Mucosa of descending colon (tissue), 3 donors: ENCODE measurements at places on chromosomes 5 and 9. TPM values are rescaled to one million over a fixed set of nuclear protein-coding genes. Genes with fewer than 3 reads are reported as not detected.

DNA sequence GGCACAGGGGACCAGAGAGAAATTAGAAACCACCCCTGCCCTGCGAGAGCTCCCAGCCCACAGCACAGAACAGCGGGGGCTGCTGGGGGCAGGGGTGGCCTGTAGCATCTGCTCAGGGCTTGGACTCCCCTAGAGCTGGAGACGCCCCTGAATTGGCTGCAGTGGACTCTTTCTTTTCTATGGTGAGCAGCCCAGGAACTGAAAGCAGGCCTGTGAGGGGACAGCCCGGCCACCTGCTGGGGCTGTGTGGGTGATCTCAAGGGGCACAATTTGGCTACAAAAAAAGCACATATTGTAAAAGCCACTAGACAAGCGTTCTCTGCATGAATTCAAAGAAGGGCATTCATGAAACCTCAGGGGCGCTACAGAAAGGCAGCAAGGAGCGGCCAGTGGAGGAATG is 57.5 kb upstream of the ICE1 start:
- no peak for DNase-seq

Gene STPG3
- total RNA-seq: not detected

DNA sequence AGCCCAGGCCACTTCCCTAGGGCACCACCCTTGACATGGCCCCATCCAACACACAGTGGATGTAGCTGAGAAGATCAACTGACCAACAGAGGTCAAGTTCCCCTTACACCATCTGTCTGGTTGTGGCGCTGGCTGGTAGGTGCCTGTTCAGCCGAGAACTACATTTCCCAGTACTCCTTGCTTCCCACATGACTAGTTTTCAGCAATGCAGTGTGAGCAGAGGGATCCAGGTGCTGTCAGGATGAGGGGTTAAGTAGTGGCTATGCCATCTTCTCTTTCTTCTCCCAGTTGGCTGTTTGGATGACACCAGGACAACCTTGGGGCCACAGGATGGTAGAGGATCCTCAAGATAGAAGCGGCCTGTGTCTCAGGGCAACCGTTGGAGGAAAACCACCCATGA is 48.6 kb upstream of the SH3PXD2B start:
- no peak for DNase-seq

DNA sequence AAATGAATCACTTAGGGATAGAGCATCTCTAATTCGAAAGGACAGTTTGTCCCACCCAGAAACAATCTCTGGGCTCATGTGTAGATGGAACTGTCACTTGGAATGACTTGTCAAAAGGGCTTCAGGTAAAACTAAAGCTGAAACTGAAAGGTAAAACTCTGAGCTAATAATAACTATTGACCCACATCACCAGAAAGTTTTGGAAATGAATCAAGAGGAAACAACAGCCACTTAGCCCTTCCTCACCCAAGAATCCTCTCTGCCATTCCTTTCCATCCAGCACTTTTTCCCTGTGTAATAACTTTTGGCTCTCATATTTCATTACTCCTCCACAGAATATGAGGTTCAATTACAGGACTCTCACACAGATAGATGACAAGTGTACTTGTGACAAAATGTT is 14.0 kb upstream of the GLRX start:
- no peak for DNase-seq

Gene ORM1
- total RNA-seq: not detected

DNA sequence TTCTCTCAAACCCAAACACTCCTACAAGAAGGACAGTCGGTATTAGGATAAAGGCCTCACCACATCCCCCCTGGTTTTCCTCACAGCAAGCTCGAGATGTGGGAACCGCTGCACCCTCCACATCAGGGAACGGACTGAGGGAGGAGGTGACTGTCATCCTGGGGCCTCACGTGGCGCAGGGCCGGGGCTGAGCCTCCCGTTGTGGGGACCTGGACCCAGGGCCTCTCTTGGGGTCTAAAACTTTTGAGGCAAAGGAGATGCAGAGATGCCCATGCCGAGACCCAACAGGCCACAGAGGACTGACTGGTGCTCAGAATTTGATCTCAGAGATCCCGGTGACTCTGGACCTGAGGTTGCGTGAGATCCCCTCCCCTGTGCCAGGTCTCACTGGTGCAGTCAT is 72.7 kb downstream of the MRPL36 start:
- no peak for DNase-seq

- DNase-seq: no peak
Observed at GRCh38 chr9:128271112-128271511, 4.7 kb downstream of the GOLGA2 start.

DNA sequence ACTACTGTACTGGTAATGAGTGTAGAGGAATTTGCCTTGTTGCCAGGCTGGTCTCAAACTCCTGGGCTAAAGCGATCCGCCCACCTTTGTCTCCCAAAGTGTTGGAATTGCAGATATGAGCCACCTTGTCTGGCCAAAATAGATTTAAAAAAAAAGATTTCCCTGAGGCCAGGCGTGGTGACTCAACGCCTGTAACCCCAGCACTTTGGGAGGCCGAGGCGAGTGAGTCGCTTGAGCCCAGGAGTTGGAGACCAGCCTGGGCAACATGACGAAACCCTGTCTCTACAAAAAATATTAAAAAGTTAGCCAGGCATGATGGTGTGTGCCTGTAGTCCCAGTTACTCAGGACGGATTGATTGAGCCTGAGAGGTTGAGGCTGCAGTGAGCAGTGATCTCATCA is 62.5 kb downstream of the IPO11 start:
- DNase-seq: no peak

GRCh38 chr9:16278326-16278999 is 592.0 kb downstream of the BNC2 start:
- no peak for DNase-seq

GRCh38 chr5:38845526-38846378 is at the start of gene OSMR:
Gene OSMR, plus strand, starts transcription at chr5:38846012. Its CDS starts 23,033 bp downstream, at chr5:38869045.
- peak; percentile 64 for DNase-seq

DNA sequence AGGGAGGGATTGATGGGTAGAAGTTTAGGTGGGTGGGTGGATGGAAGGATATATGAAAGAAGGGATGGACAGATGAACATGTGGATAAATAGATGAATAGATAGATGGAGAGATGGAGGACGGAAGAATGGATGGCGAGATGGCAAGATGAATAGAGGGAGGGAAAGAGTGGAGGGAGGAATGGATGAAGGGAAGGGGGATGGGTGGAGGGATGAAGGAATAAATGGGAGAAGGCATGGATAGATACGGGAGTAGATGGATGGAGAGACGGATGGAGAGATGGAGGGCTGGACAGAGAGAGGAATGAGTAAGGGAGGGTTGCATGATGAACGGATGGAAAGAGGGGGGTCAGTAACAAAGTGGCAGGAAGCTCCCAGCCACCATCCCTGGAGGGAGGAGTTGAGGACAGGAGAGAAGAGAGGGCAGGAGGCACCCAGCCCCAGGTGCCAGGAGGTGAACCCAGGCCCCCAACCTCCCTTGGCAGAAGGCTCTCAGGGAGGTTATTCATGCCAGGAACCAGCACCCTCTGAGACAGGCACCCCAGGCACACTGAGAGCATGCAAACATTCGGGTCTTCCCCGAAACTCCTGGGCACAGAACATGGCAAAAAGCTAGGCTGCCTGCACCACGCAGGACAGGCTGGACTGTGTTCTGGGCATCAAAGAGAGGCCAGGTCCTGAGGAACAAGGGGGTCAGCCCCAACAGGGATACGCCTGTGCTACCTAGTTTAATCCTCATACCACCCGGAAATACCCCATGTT is 9.1 kb downstream of the SARDH start:
- no peak for DNase-seq

GRCh38 chr9:128127990-128128835 is 684 bp upstream of the PTGES2 start:
- DNase-seq: peak; percentile 91

DNA sequence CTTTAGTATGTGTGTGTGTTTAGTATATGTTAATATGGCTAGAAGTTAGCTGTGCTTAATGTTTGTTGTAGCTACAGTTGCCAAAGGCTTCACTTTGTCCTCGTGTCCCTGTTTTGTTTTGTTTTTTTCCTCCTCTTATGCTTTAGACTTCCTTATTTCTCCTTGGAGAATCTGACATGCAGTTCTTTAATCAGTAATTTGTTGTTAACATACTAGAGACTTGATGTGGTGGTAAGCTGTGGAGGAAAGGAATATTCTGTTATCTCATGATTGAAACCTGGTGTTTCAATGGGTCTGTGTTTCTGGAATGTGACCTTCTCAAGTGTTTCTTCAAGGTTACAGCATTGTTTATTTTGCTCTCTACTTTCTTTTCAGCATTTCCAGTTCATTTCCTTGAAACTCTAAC is 515.6 kb upstream of the ST8SIA4 start:
- no peak for DNase-seq

- DNase-seq: no peak
Observed at GRCh38 chr5:75472973-75473372, 38.5 kb downstream of the CERT1 start.

GRCh38 chr5:96083361-96083881 is 121.8 kb upstream of the ELL2 start:
- DNase-seq: no peak

- DNase-seq: no peak
Observed at GRCh38 chr9:125551781-125552180, 155.2 kb downstream of the MAPKAP1 start.

Gene OLFM1
- total RNA-seq: 4.6 TPM
